Colonic mucosa (tissue), 4 donors: ENCODE measurements at places on chromosomes 2 and 18. TPM values are rescaled to one million over a fixed set of nuclear protein-coding genes. Genes with fewer than 3 reads are reported as not detected.

DNA sequence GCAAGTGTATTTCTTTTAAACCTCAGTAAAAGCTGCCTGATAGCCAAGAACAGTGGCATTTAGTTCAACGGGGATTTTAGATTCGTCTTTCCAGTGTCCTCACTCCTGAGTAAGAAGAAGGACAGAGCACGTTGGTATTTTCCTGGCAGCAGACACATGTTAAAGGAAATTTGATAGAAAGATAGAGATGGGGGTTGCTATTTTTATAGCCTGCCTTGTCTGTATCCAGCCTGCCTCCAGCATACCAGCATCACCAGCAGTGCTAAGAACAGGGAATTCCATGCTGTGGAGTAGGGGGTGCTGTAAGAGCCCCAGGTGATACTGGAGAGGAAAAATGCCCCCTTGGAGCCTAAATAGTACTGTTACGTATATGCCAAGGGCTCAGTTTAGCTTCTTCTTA lies 1.1 kb upstream of the SMYD1 start:
- no peaks in the 10 kb centered on the region for H3K4me1 ChIP-seq
- H3K36me3 ChIP-seq, result no peaks in the 10 kb centered on the region

GRCh38 chr2:238163481-238164198 lies 4.9 kb downstream of the ERFE start:
- H3K36me3 ChIP-seq, result no peaks in the 10 kb centered on the region
- no peak for DNase-seq
- no peak overlapping the region for H3K4me3 ChIP-seq
- H3K27me3 ChIP-seq, result peaks cover 27% of the 10 kb centered on the region
- H3K4me1 ChIP-seq, result no peaks in the 10 kb centered on the region
- H3K27ac ChIP-seq, result no peak overlapping the region

- H3K27me3 ChIP-seq, result no peaks in the 10 kb centered on the region
- no peak overlapping the region for H3K27ac ChIP-seq
- H3K4me1 ChIP-seq, result no peaks in the 10 kb centered on the region
- H3K4me3 ChIP-seq, result no peak overlapping the region
- no peaks in the 10 kb centered on the region for H3K36me3 ChIP-seq
Observed at GRCh38 chr18:53458944-53459580, 765.4 kb downstream of the MBD2 start.

DNA sequence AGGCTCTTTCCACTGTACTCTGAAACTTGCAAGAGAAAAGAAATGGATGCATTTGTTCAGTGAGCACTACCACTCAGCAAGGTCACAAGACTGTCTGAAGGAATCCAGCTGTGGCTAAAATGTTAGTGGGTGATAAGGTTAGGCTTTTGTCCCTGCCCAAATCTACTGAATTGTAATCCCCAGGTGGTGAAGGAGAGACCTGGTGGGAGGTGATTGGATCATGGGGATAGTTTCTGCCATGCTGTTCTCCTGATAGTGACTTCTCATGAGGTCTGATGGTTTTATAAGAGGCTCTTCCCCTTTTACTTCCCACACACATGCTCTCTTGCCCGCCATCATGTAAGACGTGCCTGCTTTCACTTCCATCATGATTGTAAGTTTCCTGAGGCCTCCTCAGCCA lies 68.2 kb downstream of the ZNF385B start:
- H3K27me3 ChIP-seq, result no peaks in the 10 kb centered on the region
- no peaks in the 10 kb centered on the region for H3K4me1 ChIP-seq
- no peak for DNase-seq
- no peak overlapping the region for H3K27ac ChIP-seq

GRCh38 chr2:240972636-240973521 lies 25.5 kb upstream of the SNED1 start:
- DNase-seq, result no peak
- H3K27me3 ChIP-seq, result no peaks in the 10 kb centered on the region
- H3K27ac ChIP-seq, result no peak overlapping the region
- H3K4me1 ChIP-seq, result no peaks in the 10 kb centered on the region
- H3K36me3 ChIP-seq, result no peaks in the 10 kb centered on the region

GRCh38 chr2:2560374-2561015 lies 229.4 kb upstream of the MYT1L start:
- DNase-seq, result no peak
- H3K4me3 ChIP-seq, result no peak overlapping the region
- H3K27me3 ChIP-seq, result no peaks in the 10 kb centered on the region
- H3K27ac ChIP-seq, result no peak overlapping the region
- no peaks in the 10 kb centered on the region for H3K36me3 ChIP-seq

DNA sequence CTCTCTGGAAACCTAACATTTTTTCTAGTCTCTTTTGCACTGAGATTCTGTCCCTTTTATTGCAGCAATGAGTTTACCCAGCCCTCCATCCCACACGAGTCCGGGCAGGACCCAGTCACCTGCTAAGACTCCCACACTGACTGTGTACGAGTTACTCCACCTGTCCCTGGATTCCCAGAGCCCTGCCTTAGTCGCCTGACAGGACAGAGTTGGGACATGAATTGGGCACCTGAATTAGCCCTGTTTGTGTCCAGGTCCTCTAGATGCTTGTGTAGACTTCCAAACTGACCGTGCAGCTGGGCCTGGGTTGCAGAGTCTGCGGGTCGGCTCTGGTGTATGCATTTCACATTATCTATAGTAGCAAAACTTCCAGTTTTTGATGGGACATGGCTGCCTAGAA lies 238.7 kb downstream of the VAPA start:
- H3K27me3 ChIP-seq, result no peaks in the 10 kb centered on the region
- H3K4me1 ChIP-seq, result no peaks in the 10 kb centered on the region
- H3K27ac ChIP-seq, result no peak overlapping the region
- no peak overlapping the region for H3K4me3 ChIP-seq
- DNase-seq, result peak; percentile 9

DNA sequence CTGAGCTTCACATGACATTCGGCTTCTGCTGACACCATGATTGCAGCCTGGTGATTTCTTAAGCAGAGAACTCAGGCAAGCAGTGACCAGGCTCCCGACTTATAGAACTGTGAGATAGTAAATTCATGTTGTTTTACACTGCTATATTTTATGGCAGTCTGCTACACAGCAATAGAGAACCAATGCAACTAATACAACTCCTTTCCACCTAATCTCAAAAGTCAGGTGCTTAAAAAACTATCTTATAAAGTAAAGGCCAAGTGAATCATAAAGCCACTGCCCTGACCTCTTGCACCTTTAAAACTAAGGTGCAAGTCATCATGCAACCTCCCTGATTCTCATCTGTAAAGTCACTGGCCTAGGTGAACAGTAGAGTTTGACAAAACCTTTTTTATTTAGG lies 95.3 kb upstream of the GLS start:
- H3K4me1 ChIP-seq, result no peaks in the 10 kb centered on the region
- H3K36me3 ChIP-seq, result no peaks in the 10 kb centered on the region
- DNase-seq, result no peak
- H3K4me3 ChIP-seq, result no peak overlapping the region

DNA sequence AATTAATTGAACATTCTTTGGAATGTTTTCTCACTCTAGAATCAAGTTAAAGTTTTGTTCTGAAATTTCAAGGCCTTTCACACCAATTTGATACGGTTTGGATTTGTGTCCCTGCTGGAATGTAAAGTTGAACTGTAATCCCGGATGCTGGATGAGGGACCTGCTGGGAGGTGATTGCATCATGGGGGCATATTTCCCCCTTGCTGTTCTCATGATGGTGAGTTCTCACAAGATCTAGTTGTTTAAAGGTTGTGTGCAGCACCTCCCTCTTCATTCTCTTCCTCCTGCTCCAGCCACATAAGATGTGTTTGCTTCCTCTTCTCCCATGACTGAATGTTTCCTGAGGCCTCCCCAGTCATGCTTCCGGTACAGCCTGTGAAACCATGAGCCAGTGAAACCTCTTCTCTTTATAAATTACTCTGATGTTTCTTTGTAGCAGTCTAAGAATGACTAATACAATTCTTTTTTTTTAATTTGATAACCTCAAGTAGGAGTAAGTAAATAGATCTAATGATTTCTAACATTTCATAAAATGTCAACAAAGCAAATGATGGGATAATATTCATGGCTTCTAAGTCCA lies 144.2 kb upstream of the CDH7 start:
- H3K36me3 ChIP-seq, result no peaks in the 10 kb centered on the region
- H3K4me3 ChIP-seq, result no peak overlapping the region
- H3K27ac ChIP-seq, result no peak overlapping the region
- DNase-seq, result no peak
- no peaks in the 10 kb centered on the region for H3K27me3 ChIP-seq

DNA sequence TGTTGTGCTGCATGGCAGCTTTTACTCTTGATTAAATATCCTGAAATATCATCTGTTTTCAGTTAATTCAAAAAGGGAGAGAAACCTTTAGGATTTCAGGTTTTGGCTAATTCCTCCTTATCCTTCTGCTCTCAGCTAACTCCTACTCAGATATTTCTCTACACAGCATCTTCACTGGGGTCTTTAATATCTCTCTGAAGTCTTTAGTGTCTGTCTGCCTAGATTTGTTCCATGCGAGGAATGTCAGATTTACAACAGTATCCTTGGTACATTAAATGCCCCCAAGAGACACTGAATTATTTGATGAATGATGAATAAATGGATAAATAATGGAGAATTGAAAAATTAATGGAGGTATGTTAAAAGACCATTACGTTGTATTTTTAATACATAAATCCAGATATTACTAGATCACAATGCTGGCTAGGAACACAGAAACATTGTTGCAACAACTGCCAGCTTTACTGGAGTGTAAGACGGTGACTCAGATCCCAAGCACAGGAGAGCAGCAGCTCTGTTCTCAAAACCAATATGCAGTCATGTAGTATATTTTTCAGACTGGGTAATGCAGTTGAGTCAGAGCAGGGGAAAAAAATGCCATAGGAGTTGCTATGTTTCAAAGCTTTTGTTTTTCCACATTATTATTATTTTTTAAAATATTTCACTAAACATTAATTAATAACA lies 388.0 kb upstream of the SYT4 start:
- H3K27ac ChIP-seq, result no peak overlapping the region
- no peaks in the 10 kb centered on the region for H3K36me3 ChIP-seq
- no peaks in the 10 kb centered on the region for H3K27me3 ChIP-seq
- no peaks in the 10 kb centered on the region for H3K4me1 ChIP-seq
- no peak for DNase-seq

GRCh38 chr18:50696436-50696835 lies 123.4 kb downstream of the MRO start:
- H3K36me3 ChIP-seq, result no peaks in the 10 kb centered on the region
- no peak overlapping the region for H3K4me3 ChIP-seq
- H3K4me1 ChIP-seq, result no peaks in the 10 kb centered on the region
- H3K27me3 ChIP-seq, result no peaks in the 10 kb centered on the region
- no peak for DNase-seq
- H3K27ac ChIP-seq, result no peak overlapping the region

GRCh38 chr2:113926314-113926713 lies 36.4 kb downstream of the ACTR3 start:
- H3K4me1 ChIP-seq, result no peaks in the 10 kb centered on the region
- no peak overlapping the region for H3K27ac ChIP-seq
- no peak overlapping the region for H3K4me3 ChIP-seq
- no peaks in the 10 kb centered on the region for H3K36me3 ChIP-seq

GRCh38 chr18:54119524-54120019 lies 104.9 kb downstream of the MBD2 start:
- no peaks in the 10 kb centered on the region for H3K27me3 ChIP-seq
- peak; percentile 28 for DNase-seq
- no peak overlapping the region for H3K4me3 ChIP-seq
- H3K27ac ChIP-seq, result no peak overlapping the region
- H3K36me3 ChIP-seq, result no peaks in the 10 kb centered on the region
- no peaks in the 10 kb centered on the region for H3K4me1 ChIP-seq

DNA sequence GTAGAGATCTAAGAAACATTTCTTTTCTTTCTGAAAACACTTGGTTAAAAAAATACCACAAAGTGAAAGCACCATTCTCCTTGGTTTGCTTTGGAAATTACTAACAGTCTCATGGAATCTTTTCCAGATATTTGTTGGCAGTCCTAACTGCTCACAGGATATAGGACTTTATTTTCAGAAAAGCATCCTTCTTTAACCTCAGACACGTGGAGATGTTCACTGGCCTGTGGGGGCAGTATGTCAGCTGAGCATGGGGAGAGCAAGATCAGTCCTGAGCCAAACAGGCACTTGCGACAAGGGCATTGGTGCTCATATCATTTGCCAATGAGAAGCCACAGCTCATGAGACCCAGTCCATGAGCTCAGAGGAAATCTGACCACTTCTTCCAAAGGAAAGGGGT lies 371.9 kb downstream of the NBAS start:
- no peak overlapping the region for H3K27ac ChIP-seq
- H3K4me3 ChIP-seq, result no peak overlapping the region
- no peaks in the 10 kb centered on the region for H3K4me1 ChIP-seq
- no peak for DNase-seq
- H3K36me3 ChIP-seq, result no peaks in the 10 kb centered on the region

- no peaks in the 10 kb centered on the region for H3K27me3 ChIP-seq
- peak within 1 kb of the TSS; percentile 32 for H3K4me3 ChIP-seq
- no peaks in the 10 kb centered on the region for H3K36me3 ChIP-seq
- peak within 1 kb of the TSS; percentile 55 for H3K27ac ChIP-seq
- DNase-seq, result peak; percentile 42
Observed at GRCh38 chr2:223051693-223052289, at the start of gene KCNE4. TSS of gene KCNE4 (plus strand) at chr2:223052190. CDS start at chr2:223052831, 641 bp downstream.

DNA sequence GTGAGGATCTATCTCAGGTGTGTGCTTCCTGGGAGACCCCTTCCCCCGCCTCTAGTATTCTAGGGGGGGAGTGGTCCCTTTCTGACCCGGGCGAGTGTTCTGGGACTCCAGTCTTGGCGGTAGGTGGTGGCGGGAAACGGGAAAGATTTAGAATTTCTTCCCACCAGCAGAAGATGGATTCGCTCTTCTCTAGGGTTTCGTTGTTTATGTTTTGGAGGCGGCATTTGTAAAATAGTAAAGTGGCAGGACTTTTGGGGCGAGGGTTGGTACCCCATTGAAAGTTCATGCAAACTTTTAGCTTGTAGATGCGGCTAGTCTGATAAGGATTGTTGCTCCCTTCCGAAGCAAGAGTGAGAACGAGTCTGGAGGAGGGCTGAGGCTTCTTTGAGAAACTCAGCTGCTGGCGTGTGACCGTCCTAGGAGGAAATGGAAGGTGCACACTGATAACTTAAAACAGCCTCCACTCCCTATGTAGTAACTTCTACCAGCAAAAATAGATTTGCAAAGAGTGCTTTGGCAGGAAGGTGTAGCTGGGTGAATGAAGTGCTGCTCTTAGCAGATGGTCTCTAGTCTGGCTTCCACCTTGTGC lies 412 bp downstream of the GPD2 start:
- no peaks in the 10 kb centered on the region for H3K36me3 ChIP-seq
- no peaks in the 10 kb centered on the region for H3K4me1 ChIP-seq
- no peaks in the 10 kb centered on the region for H3K27me3 ChIP-seq
- peak overlapping the region; percentile 63 for H3K4me3 ChIP-seq

- no peak overlapping the region for H3K27ac ChIP-seq
- DNase-seq, result no peak
- H3K4me1 ChIP-seq, result peaks cover 5% of the 10 kb centered on the region
- no peaks in the 10 kb centered on the region for H3K36me3 ChIP-seq
Observed at GRCh38 chr2:72824224-72824842, 1.5 kb downstream of the EXOC6B start.

Gene HAAO
- total RNA-seq, result 8.2 TPM

Gene TLX2
- 0.12 TPM for total RNA-seq

Gene OTX1
- not detected for total RNA-seq

Gene CIB4
- not detected for total RNA-seq

Gene CNDP1
- total RNA-seq, result not detected

Gene DSC1
- 0.05 TPM for total RNA-seq

Gene GALNT5
- 56.3 TPM for total RNA-seq

Gene ANKRD36C
- total RNA-seq, result 24.9 TPM
